ENCODE measurements at places on chromosomes 4 and X. TPM values are rescaled to one million over a fixed set of nuclear protein-coding genes. Genes with fewer than 3 reads are reported as not detected.
A peak's percentile ranks its signal among the peaks of the same experiment; 100 is the strongest.

TLR6 gene
- total RNA-seq = 5.7 TPM

SPANXN3 gene
- not detected for total RNA-seq

PFKFB1 gene
- total RNA-seq = 0.17 TPM

RAB39B gene
- 0.83 TPM for total RNA-seq

PROM1 gene
- 42.7 TPM for total RNA-seq

MAGIX gene
- total RNA-seq = 15.2 TPM

VCX2 gene
- total RNA-seq = not detected

HEPH gene
- 9.5 TPM for total RNA-seq

BEX1 gene
- total RNA-seq = 2.1 TPM

- DNase-seq = no peak
- H3K4me3 ChIP-seq = no peak overlapping the region
- no peak overlapping the region for H3K27ac ChIP-seq
- H3K36me3 ChIP-seq = no peaks in the 10 kb centered on the region
- no peaks in the 10 kb centered on the region for H3K4me1 ChIP-seq
Measured at GRCh38 chrX:69995362-69996112, 54.2 kb downstream of the AWAT2 start.

DNA sequence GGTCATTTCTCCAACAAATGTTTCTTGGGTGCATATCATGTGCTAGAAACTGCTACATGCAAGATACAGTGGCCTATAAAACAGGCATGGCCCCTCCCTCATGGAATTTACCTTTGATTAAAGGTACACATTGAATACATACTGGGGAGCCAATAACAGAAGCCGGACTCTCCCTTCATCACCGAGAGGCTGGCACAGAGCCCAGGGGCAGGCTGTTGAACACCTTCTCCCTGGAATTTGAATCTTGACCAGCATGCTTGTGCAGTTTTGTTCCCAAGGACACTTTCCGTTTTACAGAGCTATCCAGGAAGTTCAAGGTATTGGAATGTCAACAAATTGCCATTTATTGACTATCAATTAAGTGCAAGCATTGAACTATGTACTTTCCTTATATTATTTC is 33.2 kb downstream of the PPARGC1A start:
- H3K27ac ChIP-seq = peak overlapping the region; percentile 13
- peaks cover 14% of the 10 kb centered on the region for H3K4me1 ChIP-seq
- no peaks in the 10 kb centered on the region for H3K27me3 ChIP-seq
- H3K36me3 ChIP-seq = no peaks in the 10 kb centered on the region
- DNase-seq = peak; percentile 41
- H3K4me3 ChIP-seq = no peak overlapping the region

DNA sequence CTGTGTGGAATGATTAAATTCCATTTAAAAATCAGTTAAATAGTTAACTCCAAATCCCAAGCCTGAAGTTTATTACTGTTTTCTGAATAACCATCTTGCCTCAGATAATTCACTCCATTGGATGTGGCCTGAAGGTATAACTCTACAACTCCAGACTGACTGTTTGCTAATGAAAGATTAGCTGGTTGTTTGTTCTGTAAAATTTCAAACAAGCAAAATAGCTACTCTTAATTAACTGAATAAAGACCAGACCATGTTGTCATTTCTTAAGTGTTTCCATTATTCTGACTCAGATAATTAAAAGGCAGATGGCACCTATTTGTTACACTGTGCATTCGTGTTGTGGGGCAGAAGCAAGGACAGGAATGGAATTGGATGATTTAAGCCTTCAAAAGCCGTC is 78.5 kb upstream of the DDIT4L start:
- H3K4me1 ChIP-seq = no peaks in the 10 kb centered on the region
- no peaks in the 10 kb centered on the region for H3K36me3 ChIP-seq
- H3K27me3 ChIP-seq = no peaks in the 10 kb centered on the region
- no peak for DNase-seq
- no peak overlapping the region for H3K27ac ChIP-seq
- no peak overlapping the region for H3K4me3 ChIP-seq

DNA sequence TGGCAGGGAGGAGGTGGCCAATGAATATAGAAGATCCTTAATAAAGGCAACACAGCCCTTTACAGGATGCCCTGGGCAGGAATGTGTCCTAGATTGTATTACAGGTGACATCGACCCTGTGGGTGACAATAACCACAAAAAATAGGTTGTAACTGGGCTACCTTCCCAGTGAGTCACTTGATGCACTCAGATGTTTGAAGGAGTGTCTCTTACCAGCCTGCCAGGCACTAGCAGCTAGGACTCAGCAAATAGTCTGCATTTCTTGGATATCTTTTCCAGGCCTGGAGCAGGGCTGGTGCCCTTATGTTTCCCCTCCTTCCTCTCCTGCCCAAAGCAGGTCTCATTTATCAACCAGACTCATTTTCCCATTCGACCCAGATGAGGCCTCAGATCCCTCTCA is 50.9 kb upstream of the TMEM164 start:
- H3K4me3 ChIP-seq = no peak overlapping the region
- no peaks in the 10 kb centered on the region for H3K27me3 ChIP-seq
- DNase-seq = no peak
- H3K27ac ChIP-seq = no peak overlapping the region
- no peaks in the 10 kb centered on the region for H3K4me1 ChIP-seq
- no peaks in the 10 kb centered on the region for H3K36me3 ChIP-seq

- DNase-seq = no peak
- no peaks in the 10 kb centered on the region for H3K27me3 ChIP-seq
- H3K36me3 ChIP-seq = peaks cover 14% of the 10 kb centered on the region
- peak overlapping the region; percentile 33 for H3K27ac ChIP-seq
- H3K4me1 ChIP-seq = no peaks in the 10 kb centered on the region
Measured at GRCh38 chrX:63718010-63718694, 66.9 kb downstream of the ARHGEF9 start.

- H3K27me3 ChIP-seq = peaks cover 27% of the 10 kb centered on the region
- H3K27ac ChIP-seq = no peak overlapping the region
- H3K4me3 ChIP-seq = no peak overlapping the region
- no peak for DNase-seq
- no peaks in the 10 kb centered on the region for H3K4me1 ChIP-seq
- H3K36me3 ChIP-seq = no peaks in the 10 kb centered on the region
Measured at GRCh38 chrX:6024204-6024603, 204.5 kb downstream of the NLGN4X start.

GRCh38 chrX:72498782-72499181 is 73.9 kb downstream of the HDAC8 start:
- no peaks in the 10 kb centered on the region for H3K4me1 ChIP-seq
- H3K36me3 ChIP-seq = no peaks in the 10 kb centered on the region
- no peak for DNase-seq

- H3K4me3 ChIP-seq = no peak overlapping the region
- H3K27ac ChIP-seq = no peak overlapping the region
- no peaks in the 10 kb centered on the region for H3K36me3 ChIP-seq
- no peaks in the 10 kb centered on the region for H3K4me1 ChIP-seq
- no peaks in the 10 kb centered on the region for H3K27me3 ChIP-seq
- no peak for DNase-seq
Measured at GRCh38 chr4:7210824-7211223, 18.5 kb downstream of the SORCS2 start.

GRCh38 chr4:136909626-136910025 is 622.7 kb downstream of the PCDH18 start:
- H3K36me3 ChIP-seq = no peaks in the 10 kb centered on the region
- no peak overlapping the region for H3K27ac ChIP-seq
- H3K4me1 ChIP-seq = no peaks in the 10 kb centered on the region
- H3K27me3 ChIP-seq = no peaks in the 10 kb centered on the region
- H3K4me3 ChIP-seq = no peak overlapping the region

DNA sequence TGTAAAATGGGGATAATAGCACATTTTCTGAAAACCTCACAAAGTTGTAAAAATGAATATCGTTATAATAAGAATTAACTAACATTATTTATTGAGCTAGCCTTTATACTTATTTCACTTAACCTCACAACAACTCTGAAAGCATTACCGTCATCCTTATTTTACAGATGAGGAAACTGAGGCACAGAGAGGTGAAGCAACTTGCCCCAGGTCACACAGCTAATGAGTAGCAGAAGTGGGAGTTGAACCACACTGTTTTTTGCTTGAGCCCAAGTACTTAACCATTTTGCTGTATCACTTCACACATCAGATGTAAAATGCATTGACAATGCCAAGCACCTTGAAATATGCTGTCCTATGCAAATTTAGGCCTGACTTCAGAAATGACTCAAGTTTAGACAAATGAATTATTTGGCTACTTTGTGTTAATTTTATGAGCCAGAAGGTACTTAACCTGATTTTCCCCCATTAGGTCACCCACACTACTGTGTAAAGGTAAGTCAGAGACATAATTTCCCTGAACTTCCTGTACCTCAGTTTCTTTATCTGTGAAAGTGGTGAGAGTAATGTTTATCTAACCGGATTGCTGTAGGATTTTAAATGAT is 23.1 kb downstream of the CD40LG start:
- H3K27ac ChIP-seq = no peak overlapping the region
- no peak overlapping the region for H3K4me3 ChIP-seq
- peaks cover 3% of the 10 kb centered on the region for H3K27me3 ChIP-seq
- DNase-seq = no peak
- peaks cover 17% of the 10 kb centered on the region for H3K36me3 ChIP-seq
- H3K4me1 ChIP-seq = no peaks in the 10 kb centered on the region

DNA sequence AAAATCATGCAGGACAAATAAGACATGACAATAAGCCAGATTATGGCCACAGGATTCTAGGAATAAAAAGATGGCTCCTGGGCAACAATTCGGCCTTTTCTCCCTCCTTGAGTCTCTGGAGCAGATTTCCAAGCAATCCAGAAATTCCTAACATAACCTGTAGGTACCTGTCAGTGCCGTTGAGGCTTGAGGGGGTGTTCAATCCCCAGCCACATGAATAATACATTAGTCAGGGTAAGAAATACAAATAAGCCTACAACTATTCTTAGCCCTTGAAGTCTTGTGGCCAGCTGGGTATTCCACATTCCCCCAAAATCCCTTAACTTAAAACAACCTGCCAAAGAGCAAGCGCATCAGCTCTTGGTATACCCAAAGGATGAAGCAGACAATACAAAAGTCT is 9.7 kb downstream of the CXorf38 start:
- H3K4me3 ChIP-seq = no peak overlapping the region
- H3K27ac ChIP-seq = no peak overlapping the region

DNA sequence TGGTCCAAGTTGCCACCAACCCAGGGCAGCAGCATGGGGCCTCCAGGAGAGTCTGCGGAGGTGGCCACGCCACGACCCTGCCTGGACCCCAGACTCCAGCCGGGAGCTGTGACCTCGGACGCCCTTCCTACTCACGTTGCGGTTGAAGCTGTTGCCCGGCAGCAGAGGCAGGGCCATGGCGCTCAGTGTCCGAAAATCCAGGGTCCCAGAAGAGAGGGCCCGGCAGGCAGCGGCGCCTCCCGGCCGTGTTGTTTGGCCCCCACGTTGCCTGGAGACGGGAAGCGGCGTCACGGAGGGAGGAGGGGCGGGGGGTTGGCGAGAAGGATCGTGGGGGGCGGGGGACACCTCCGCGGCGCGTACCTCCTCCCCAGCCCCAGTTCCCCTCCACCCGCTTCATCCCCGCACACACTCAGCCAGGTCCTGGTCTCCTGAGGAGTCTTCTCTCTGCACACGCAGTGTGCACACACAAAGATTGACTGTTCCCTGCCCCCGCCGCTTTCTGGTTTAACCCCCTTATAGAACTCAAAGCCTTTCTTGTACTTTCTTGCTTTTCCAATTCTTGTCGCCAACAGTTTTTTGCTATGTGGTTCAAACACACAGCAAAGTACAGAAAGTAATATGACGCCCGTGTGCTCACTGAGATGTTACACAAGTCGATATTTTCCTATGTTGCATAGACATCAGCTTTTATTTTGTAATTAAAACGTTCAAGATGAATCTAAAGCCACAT is at the start of gene EFHC2:
TSS of gene EFHC2 (minus strand) at position 261 of the 730 bp plus-strand sequence. CDS start at position 177, 84 bp downstream.
- H3K27me3 ChIP-seq = peaks cover 12% of the 10 kb centered on the region
- peak; percentile 53 for DNase-seq
- no peak within 1 kb of the TSS for H3K4me3 ChIP-seq
- H3K4me1 ChIP-seq = no peaks in the 10 kb centered on the region

- H3K4me1 ChIP-seq = peaks cover 48% of the 10 kb centered on the region
- no peak for DNase-seq
- no peak overlapping the region for H3K27ac ChIP-seq
- peaks cover 17% of the 10 kb centered on the region for H3K27me3 ChIP-seq
Measured at GRCh38 chr4:54104907-54105306, 4.9 kb downstream of the GSX2 start.

DNA sequence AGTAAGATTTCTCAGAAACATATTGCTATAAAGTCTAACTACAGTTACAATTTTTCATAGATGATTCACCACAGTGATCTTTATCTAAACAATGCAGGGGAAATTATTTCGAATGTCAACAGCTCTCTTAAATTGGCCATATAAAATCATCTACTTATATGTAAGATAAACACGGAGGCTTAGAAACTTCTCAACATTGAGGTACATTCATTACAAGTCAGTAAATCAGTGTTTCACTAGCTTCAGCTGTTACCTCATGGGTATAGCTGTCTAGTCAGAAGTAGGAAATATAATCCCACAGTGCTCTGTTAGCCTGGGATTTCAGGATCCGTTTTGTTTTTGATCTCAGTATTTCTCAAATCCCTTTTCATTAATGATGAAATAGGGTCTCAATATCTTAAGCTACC is 43.2 kb downstream of the PCDH7 start:
- no peak overlapping the region for H3K4me3 ChIP-seq
- H3K36me3 ChIP-seq = no peaks in the 10 kb centered on the region
- H3K4me1 ChIP-seq = peaks cover 15% of the 10 kb centered on the region
- H3K27me3 ChIP-seq = no peaks in the 10 kb centered on the region
- no peak overlapping the region for H3K27ac ChIP-seq
- no peak for DNase-seq

DNA sequence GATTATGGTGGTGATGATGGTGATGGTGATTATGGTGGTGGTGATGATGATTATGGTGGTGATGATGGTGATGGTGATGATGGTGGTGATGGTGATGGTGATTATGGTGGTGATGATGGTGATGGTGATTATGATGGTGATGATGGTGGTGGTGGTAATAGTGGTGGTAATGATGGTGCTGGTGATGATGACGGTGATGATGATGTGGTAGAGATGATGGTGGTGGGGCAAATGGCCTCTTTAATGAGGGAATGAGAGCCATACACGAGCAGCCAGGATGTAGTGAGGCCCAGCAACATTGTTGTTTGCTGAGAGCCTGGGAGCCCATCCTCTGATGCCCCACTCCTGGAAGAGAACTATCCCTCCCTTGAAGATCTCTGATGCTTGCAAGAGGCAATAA is 29.0 kb downstream of the HMX1 start:
- H3K27me3 ChIP-seq = no peaks in the 10 kb centered on the region
- H3K27ac ChIP-seq = no peak overlapping the region
- H3K4me3 ChIP-seq = no peak overlapping the region
- DNase-seq = no peak
- no peaks in the 10 kb centered on the region for H3K4me1 ChIP-seq

- H3K4me3 ChIP-seq = no peak overlapping the region
- no peaks in the 10 kb centered on the region for H3K36me3 ChIP-seq
- H3K27me3 ChIP-seq = no peaks in the 10 kb centered on the region
- H3K4me1 ChIP-seq = no peaks in the 10 kb centered on the region
- H3K27ac ChIP-seq = no peak overlapping the region
Measured at GRCh38 chr4:81963015-81963762, 410.6 kb downstream of the HNRNPD start.
